Activated T-helper 9 cell treated with anti-CD3 and anti-CD28 coated beads, Interleukin-2, amount 50 U/mL, for 16 hours (primary cell): ENCODE measurements at places on chromosomes 7 and 10.
A peak's percentile ranks its signal among the peaks of the same experiment; 100 is the strongest.

DNA sequence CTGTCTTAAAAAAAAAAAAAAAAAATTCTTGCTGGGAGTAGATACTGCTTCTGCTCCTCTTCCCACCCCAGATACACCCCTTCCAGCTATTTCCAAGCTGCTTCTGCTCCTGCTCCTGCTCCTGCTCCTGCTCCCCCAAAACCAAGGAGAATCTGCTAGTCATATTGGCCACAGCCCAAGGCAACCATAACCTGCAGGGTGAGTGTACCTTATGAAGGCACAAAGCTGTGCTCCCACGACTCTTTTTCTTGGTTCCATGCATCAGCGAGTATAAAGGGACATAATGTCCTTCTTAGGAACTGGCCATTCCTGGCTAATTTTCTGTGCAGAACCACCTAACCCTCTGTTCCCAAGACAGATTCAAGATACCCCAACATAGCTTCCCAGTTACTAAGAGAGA lies 129.5 kb upstream of the CDK1 start:
- DNase-seq = no peak

GRCh38 chr7:36686499-36686898 lies 37.8 kb downstream of the AOAH start:
- DNase-seq = peak; percentile 17

DNA sequence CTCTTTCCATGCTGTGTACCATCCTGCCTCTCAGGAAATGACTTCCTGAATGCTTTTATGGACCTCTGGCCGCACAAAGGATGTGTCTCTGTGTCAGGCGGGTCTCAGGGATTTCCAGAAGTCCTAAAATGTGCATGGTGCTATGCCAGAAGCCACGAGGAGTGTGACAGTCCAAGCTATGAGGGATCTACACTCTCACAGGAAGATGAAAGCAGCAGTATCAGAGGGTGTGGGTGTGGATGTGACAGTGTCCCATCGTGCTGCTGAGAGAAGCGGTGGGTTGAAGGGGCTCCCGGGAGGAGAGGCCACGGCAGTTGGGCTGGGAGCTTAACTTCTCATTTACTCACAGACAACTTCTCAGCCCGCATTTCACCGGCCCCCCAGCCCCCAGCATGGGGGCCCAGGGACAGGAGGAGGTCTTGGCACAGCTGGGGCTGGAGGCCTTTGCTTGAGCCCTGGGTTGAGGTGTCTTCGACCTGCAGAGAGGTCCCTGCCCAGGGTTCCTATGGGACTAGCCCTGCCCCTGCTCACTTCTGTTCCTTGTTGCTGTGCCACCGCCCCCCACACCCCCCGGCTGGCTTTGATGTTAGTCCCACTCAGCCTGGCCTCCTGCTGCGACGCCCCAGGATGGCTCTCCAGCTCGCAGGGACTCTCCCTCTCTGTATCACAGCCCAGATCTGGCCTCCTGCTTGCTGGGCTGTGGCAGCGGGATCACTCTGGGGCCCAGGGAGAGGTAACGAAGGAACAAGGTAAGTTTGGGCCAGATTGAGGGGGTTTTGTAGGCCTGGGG lies 30.8 kb upstream of the EMX2 start:
- DNase-seq = no peak

DNA sequence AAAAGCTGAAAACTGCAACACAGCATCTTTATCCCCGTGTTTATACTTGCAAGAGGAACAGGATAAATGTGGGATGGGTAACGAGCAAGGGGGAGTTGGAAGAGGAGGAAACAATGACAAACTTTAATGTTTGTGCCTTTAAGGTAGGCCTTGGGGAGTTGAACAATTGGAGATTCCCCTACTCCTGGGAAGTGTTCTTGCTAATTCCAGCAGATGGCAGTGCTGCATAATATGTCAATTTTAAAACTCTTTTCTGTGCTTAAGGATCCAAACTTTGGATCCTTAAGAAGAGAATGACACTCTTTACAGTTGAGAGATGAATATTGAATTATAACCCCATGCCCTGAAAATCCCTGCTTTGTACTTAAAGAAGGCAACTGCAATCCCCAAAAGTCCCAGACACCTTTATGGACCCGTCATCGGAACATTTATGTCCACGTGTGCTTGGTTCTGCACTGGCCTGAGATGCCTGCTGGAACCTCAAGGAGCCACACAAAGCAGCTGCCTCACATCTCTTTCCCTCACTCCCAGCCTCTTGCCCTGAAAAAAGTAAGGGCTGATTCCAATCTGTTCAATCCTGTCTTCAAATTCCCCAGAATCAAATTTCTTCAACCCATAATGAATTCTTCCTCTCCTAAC lies 12.0 kb downstream of the IFIT5 start:
- DNase-seq = no peak
